GM06990 (cell line): ENCODE measurements at places on chromosomes 2 and 18.
A peak's percentile ranks its signal among the peaks of the same experiment; 100 is the strongest.

GRCh38 chr2:229282758-229283546 is 11.9 kb upstream of the PID1 start:
- no peak for DNase-seq

GRCh38 chr18:44781886-44782285 is 101.2 kb downstream of the SETBP1 start:
- DNase-seq, result no peak

- DNase-seq, result no peak
Observed at GRCh38 chr2:175709248-175709647, 292.8 kb downstream of the LNPK start.

GRCh38 chr2:88148929-88149438 is 21.1 kb upstream of the FABP1 start:
- DNase-seq, result no peak

DNA sequence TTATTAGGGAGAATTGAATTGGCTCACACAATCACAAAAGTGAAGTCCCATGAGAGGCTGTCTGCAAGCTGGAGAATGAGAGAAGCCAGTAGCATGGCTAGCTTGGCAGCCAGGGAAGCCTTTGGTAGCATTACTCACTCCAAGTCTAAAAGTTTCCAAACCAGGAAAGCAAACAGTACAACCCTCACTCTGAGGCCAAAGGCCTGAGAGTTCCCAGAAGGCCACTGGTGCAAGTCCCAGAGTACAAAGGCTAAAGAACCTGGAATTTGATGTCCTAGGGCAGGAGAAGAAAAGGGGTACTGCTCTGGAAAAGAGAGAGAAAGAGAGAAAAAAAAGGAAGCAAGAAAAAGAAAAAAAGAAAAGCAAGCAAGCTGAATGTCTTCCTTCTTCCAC is 318.2 kb downstream of the RND3 start:
- DNase-seq, result no peak

DNA sequence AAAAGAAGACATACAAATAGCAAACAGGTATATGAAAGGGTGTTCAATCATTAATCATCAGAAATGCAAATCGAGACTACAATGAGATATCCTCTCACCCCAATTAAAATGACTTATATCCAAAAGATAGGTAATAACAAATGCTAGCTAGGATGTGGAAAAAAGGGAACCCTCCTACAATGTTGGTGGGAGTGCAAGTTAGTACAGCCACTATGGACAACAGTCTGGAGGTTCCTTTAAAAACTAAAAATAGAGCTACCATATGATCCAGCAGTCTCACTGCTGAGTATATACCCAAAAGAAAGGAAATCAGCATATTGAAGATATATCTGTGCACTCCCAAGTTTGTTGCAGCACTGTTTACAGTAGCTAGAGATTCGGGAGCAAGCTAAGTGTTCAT is 271.5 kb downstream of the MBD5 start:
- no peak for DNase-seq

- no peak for DNase-seq
Observed at GRCh38 chr18:10009321-10010144, 95.7 kb downstream of the VAPA start.

DNA sequence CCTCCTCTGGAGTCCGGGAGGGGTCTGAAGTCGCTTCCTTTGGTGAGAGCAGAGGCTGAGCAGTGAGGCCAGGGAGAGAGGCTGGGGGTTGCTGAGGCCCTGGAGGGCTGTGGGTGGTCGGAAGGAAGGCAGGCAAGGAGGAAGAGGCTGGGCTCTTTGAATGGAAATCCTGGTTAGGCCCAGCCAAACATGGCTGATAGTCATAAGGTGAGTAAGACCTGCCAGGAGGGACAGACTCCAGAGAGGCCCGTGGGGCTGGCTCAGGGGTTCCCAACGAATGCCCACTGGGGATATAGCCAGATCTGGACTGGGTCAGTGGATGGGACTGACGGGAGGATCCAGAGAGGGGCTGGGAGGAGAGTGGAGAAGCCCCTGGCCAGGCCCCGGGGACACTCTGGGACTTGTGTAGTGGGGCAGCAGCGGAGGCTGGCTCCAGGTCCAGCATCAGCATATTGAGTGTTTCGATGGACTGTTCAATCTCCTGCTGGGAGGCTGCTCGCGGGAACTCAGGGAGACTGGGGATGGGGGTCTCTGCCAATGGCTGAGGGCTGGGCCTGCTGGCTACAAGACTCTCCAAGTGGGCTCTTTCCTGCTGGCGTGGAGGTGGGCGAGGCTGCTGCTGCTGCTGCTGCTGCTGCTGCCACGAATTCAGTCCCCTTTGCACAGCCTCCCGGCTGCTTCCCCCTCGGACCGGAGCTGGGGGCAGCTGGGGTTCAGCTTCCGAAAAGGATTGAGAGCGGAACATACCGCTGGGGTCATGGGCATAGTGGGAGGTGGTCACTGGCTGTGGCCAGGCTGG is 155.0 kb downstream of the TNS1 start:
- DNase-seq, result no peak

DNA sequence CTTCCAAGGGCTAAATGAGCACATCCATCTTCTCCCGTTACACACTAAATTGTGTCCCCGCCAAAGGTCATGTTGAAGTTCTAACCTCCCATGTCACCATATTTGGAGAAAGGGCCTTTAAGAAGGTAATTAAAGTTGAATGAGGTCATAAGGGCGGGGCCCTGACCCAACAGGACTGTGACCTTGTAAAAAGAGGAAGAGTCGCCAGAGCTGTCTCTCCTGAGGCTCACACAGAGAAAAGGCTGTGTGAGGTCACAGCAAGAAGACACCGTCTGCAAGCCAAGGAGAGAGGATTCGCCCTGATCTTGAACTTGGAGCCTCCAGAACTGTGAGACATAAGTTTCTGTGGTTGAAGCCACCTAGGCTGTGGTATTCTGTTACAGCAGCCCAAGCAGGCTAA is 24.1 kb downstream of the TRABD2A start:
- DNase-seq, result no peak

DNA sequence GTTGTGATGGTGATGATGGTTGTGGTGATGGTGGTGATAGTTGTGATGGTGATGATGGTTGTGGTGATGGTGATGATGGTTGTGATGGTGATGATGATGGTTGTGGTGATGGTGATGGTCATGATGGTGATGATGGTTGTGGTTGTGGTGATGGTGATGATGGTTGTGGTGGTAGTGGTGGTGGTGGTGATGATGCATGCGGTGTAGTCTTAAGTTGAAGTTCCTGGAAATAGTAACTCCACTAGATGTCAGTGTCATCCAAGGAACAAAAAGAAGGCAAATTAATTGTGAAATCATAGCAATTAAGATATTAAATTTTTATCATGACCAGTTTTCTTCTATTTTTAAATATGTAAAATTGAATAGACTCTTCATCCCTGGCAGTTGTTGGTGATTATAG is 309.2 kb downstream of the AGAP1 start:
- no peak for DNase-seq

GRCh38 chr2:83661711-83662110 is 797.4 kb downstream of the SUCLG1 start:
- DNase-seq, result no peak

GRCh38 chr2:57696016-57696415 is 350.6 kb upstream of the VRK2 start:
- DNase-seq, result no peak

DNA sequence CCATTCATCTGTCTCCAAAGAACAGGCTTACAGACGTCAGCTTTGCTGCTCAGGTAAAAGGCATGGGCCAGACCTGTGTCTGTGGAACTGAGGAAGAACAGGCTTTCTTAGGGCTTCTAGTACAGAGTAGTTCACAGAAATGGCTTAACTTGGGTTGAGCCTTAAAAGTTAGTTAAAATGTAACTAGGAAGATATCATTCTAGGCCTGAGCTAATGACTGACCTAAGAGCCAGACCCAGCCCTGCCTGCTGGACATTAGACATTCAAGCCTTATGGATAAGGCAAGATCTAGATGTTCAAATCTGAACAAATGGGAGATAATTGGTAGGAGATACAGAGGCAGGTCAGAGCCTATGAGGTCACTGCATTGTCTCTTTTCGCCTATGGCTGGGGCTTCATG is 73.9 kb upstream of the SLC14A2 start:
- no peak for DNase-seq

- DNase-seq, result no peak
Observed at GRCh38 chr2:149438330-149438960, 108.1 kb downstream of the LYPD6 start.

- no peak for DNase-seq
Observed at GRCh38 chr2:218832081-218832480, 478 bp upstream of the PRKAG3 start.

- DNase-seq, result no peak
Observed at GRCh38 chr18:36203360-36203895, 16.1 kb downstream of the MOCOS start.

DNA sequence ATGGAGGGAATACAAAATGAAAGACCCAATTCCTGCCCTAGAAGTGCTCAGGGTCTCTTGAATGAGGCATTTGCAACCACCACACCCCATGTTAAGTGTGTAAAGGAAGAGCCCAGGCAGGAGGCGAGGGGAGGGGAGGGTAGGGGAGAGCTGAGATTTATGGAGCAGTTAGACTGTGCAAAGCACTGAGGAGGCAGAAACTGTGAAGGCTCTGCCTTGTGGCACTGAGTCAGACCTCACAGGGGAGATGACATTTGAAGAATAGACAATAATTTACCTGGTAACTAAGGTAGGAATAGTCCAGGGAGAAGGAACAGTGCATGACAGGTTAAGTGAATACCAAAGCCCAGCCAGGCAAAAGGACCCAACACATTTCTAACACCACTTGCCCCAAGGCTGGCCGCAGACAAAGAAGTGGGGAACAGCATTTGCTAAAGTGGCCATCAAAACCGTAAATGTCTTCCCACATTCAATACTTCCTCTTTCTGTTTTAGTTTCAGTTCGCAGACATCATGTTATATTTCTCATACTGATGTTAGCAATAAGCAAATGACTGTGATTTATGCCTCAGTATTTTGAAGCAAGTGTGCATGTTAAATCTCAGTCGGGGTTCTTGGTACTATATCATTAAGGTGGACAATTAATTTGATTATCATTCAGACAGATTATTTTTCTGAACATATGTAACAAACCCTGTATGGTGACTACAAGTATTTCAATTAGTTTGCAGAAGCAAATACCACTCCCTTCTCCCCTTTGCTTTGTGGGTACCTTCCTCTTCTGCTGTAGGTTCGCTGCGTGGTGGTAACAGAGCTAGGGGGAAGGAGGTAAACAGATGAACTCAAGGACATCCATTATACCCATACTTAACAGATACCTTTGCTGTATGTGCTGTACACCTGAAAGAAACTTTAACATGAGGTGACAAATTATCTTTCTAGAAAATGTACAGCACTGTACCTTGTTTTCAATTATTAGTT is 27.5 kb downstream of the CDH20 start:
- DNase-seq, result peak; percentile 31

- no peak for DNase-seq
Observed at GRCh38 chr2:236642584-236643291, 73.1 kb downstream of the ACKR3 start.

- DNase-seq, result no peak
Observed at GRCh38 chr2:72581560-72582181, 244.2 kb downstream of the EXOC6B start.
